ENCODE measurements at places on chromosomes 1 and 21.

GRCh38 chr1:226038661-226039060 is 23.9 kb upstream of the H3-3A start:
- DNase-seq, result no peak

DNA sequence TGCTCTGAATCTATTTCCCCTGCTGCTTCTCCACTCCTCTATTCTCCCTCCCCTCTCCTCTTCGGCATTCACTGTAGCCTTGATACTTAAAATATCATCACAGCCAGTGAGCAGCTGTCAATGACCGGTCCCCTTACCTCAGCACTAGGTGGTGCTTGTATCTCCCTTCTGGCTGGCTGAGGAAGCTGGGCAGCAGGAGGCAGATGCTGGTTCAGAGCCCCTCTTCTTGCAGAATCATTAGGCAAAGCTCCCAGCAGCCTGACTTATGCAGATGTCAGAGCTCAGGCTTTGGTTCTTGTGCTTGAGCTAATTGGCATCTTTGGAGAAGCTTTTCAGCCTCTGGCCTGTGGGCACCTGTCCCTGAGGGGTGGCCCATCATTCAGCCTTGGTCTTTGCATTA is 31.9 kb upstream of the KCNA2 start:
- no peak for DNase-seq

- no peak for DNase-seq
Measured at GRCh38 chr1:167565922-167566321, 12.4 kb upstream of the CREG1 start.

DNA sequence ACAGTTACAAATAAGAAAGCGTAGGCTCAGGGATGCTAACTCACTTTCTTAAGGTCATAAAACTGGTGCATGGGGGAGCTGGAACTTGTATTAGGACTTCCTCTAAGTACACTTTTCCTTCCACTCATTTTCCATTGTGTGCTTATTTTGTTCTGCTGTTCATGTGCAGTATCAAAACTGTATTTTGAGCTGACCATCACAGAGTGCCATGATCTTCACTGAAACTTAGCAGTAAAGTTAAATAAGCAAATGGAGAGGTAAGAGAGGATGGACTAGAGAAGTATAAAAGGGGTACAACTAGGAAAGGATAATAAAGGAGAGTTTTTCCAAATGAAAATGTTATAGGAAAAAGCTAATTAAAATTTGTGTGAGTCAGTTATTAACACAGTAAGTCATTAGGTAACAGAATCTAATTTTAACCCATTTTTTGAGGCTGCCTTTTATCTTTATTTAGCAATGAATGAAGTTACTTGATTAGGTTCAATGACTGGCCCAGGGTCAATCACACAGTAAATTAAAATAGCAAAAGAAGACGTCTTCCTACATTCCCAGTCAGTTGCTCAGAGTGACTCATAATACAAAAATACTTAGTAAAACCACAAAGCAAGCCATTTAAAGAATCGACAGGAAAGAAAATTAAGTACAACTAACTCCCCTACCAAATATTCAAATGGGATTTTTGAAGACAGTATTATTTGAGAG is 165.8 kb upstream of the C1orf105 start:
- DNase-seq, result no peak

DNA sequence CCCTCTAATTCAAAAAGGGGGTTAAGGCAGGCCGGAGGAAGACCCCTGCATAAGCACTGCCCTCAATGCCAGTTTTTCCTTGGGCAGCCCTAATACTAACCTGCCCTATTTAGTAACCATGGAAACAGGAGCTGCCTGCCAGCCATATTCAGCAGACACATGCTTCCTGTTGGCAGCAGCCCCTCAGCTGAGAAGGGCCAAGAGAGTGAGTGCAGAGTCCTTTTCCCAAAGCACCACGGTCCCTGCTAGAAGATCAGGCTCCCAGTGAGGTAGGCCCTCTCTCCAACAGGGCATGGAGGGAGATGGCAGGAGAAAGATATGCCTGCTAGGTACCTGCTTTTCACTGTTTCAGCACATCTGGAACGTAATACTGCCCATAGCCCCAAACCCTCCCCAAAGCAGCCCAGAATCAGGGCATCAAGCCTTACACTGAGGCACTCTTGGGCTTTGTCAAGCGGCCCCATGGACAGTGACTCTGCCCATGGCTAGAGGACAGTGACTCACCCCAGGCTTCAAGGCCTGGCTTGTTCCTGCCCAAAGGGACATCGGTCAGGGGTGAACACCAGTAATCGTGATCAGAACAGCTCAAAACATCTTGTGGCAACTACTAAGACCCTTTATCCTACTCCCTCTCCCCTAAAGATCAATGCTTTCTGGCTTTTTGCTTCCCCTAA is 64.5 kb downstream of the BCAR3 start:
- DNase-seq, result no peak

DNA sequence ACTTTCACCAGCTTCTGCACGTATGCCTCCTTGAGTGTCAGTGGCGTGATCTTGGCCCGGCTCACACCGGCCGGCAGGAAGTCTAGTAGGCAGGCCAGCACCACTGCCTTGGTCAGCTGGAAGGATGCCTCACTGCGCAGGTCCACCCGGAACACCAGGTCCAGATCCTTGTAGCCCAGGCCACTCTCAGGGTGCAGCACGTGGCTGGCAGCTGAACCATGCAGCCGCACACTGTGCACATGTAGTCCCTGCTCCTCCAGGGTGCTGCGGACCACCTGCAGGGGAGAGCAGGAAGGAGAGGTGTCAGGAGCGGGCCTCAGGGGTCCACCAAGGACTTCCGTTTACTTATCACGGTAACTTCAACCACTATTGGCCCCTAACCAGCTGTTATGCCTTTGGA is 6.0 kb downstream of the TENT5B start:
- DNase-seq, result peak; percentile 49

GRCh38 chr1:4463631-4464030 is 190.8 kb upstream of the AJAP1 start:
- no peak for DNase-seq

- peak; percentile 32 for DNase-seq
Measured at GRCh38 chr1:53462193-53462592, 3.0 kb downstream of the DMRTB1 start.

DNA sequence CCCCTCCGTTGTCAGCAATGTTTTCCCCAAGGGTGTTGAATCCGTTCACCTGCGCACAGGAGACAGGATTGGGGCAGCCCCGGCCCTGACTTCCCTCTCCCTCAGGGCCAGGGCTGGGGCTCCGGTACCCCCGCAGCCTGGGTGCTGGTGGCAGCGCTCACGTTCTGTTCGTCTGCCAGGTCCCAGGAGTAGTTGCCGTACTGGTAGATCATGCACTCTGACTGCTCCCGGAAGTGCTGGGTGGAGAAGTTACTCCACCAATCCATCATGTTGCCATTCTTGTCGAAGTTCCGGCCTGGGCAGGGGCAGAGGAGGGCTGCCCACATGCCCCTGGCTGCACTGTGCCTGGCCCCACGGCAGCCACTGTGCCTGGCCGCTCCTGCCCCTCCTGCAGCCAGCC is 6.1 kb downstream of the PRXL2B start:
- peak; percentile 50 for DNase-seq

GRCh38 chr1:54665852-54666251 is 24.3 kb downstream of the MROH7 start:
- DNase-seq, result no peak

GRCh38 chr1:209823143-209824041 is 4.4 kb upstream of the UTP25 start:
- no peak for DNase-seq

DNA sequence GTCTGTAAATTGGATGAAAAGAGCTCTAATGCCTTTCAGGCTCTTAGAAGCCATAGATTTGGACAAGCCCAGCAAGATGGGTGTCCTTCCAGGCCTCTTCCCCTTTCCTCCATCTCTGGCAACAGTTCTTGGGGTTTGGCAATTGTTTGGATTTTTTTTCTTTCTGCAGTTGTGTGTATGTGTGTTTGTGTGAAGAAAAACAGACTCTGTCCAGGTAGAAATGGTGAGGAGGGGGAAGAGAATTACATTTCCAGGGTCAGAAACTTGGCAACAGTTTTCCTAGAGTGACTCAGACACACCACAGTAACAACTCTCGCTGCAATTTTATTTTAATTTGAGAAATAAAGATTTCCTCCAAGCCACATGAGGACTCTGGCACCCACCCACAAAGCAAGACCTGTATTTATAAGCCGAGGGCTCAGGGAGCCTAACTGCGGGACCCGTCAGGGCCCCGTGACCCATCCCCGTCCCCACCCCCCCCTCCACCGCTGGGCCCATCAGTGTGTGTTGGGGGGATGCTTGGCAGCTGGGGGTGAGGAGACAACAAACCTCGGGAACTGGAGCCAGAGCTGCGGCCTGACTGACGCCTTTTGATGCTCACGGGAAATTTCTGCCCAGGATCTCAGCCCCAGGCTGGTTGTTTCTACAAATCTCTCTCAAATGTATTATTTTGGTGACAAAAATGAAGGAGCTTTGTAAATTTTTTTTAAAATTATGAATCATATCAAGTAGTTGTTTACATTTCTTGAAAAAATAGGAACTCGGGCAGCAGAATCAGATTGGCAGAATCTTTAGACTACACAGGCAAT is 4.4 kb downstream of the TMEM200B start:
- DNase-seq, result no peak

DNA sequence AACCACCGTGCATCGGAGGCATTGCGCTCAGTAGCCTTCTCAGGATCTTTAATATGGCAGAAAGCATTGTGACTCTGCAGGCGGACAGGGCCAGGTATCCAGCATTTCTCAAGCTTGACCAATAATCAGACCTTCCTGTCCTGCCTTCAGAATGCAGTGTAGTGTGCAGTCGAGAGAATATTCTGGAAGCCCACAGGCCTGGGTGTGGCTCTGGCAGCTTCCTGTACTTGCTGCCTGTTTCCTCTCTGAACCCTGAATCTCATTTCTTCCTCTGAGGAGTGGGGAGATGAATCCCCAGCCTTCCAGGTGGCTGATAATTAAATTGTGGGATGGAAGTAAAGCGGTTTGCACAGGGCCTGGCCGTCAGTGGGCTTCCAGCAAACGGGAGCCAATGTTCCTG is 42.3 kb downstream of the ACTL8 start:
- peak; percentile 29 for DNase-seq

GRCh38 chr1:213940947-213941346 is 46.8 kb upstream of the PROX1 start:
- DNase-seq, result no peak

GRCh38 chr1:60052601-60053000 is 21.0 kb downstream of the C1orf87 start:
- no peak for DNase-seq

- no peak for DNase-seq
Measured at GRCh38 chr1:87673748-87674147, 345.1 kb downstream of the LMO4 start.

DNA sequence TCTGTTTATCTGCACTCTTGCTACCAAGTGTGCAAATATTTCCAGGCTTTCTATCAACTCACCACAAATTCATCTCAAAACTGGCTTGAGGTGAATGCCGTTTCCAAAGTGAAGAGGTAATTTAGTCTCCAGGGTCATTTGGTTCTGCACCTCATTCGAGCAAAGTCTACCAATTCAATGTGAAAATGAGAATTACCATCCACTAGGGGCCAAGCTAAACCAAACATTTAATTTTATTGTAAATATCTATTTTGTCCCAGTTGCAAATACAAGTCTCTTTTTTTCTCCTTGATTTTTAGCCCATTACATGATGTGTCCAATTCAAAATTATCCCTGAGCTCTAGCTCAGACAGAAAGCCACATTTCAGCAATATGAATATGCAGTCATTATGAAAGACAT is 152.3 kb upstream of the PTBP2 start:
- DNase-seq, result no peak

Data from islet precursor cell (in vitro differentiated cells).